Fibroblast of skin of scalp (primary cell): ENCODE measurements at places on chromosomes 7 and 10.

DNA sequence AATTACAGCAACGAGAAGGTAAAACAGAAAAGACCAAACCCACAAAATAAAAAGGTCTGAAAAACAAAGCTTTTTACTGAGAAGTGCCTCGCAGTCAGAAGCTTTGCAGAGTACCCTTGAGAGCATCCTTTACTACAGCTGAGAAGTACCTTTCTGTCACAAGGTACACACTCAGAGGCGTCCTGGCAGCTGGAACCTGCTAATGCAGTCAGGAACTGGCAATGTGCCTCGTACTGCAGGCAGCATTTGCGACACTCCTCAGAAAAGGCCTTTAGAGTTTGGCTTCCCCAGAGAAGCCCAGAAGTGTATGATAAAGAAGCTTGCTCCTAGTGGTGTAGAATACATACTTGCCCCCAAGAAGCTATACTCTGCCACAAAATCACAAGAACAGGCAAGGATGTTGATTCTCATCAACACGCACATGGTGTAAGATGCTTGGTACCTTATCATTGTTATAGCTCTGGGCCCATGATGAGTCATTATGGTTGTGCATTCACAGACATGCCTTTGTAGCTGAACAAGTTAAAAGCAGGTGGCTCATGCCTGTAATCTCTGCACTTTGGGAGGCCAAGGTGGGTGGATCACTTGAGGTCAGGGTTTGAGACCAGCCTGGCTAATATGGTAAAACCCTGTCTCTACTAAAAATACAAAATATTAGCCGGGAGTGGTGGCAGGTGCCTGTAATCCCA is 2.0 kb upstream of the GTPBP4 start:
- DNase-seq: no peak

DNA sequence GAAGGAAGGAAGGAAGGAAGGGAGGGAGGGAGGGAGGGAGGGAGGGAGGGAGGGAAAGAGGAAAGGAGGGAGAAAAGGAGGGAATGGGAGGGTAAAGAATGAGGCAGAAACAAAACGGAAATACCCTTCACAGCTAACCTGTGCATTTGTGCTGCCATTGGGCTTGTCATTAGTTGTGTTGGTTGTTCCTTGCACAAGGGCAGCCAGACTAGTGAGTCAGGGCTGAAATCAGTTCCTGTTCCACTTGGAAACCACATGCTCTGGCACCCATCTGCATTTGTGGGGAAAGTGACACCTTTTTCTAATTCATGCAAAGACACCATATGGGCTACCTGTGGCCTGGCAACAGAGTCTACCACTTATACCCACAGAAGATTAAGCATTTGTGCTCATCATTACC is 1004.0 kb upstream of the C7orf33 start:
- no peak for DNase-seq

DNA sequence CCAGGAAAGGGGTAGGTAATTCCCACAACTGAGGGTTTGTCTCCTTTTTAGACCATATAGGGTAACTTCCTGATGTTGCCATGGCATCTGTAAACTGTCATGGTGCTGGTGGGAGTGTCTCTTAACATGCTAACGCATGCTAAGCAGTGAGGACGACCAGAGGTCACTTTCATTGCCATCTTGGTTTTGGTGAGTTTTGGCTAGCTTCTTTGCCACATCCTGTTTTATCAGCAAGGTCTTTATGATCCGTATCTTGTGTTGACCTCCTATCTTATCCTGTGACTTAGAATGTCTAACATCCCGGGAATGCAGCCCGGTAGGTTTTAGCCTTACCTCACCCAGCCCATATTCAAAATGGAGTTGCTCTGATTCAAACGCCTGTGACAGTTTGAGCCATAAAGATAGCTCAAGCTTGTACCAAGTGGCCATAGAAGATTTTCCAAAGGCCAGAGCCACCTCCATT is 176.0 kb upstream of the NAMPT start:
- DNase-seq: no peak

- DNase-seq: no peak
Observed at GRCh38 chr7:31707089-31707488, 20.1 kb downstream of the PPP1R17 start.

DNA sequence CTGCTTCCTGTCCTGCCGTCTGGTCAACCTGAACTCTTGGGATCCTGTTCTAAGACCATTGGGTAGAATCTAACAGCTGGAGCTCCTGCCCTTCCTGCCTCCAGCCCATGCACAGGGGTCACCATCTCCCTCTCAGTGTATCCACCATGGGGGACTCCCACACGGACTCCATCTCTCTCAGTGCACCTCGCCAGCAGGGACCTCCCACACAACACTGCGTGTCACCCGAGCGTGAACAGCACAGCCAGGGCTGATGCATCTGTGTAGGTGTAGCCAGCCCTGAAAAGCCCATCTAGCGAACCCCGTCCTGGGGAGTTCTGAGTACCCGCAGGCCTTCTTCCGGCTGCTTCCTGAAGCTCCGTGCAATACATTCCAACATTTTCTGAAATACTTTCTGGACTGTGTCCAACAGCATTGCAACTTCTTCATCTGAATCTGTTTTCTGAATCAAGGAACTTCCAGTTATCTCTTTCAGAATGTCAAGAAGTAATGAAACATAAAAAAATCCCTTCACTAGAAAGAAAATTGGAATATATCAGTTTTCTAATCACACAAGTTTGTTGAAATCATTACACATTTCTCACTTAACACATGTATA is 52.5 kb downstream of the NCAPG2 start:
- DNase-seq: peak; percentile 53
